ENCODE measurements at places on chromosomes 2 and 18. TPM values are rescaled to one million over a fixed set of nuclear protein-coding genes. Genes with fewer than 3 reads are reported as not detected.

- peak overlapping the region; percentile 96 for H3K4me3 ChIP-seq
- peaks cover 20% of the 10 kb centered on the region for H3K36me3 ChIP-seq
- peaks cover 32% of the 10 kb centered on the region for H3K4me1 ChIP-seq
- DNase-seq, result peak; percentile 88
- peak overlapping the region; percentile 98 for H3K27ac ChIP-seq
Measured at GRCh38 chr18:49814147-49814499, 790 bp upstream of the ACAA2 start.

DNA sequence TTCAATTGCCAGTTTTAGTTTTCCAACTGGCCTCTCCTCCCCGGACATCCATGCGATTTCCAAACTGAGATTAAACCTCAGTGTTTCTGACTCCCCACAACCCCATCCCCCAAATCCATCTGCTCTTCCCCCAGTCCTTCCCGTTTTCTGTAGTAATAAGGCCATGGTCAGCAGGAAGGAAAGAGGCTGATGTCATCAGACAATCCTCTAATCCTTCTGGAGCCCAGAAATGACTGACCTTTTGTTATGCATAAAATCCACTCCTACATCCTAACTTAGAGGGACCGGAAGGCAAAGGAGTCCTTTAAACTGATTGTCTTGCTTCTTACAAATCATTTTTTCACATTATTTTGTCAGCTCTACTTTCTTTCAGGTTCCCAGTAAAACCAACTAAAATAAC lies 155.8 kb downstream of the INO80D start:
- H3K4me3 ChIP-seq, result no peak overlapping the region
- H3K27me3 ChIP-seq, result peaks cover 33% of the 10 kb centered on the region
- no peaks in the 10 kb centered on the region for H3K36me3 ChIP-seq
- no peak for DNase-seq
- peaks cover 7% of the 10 kb centered on the region for H3K4me1 ChIP-seq

DNA sequence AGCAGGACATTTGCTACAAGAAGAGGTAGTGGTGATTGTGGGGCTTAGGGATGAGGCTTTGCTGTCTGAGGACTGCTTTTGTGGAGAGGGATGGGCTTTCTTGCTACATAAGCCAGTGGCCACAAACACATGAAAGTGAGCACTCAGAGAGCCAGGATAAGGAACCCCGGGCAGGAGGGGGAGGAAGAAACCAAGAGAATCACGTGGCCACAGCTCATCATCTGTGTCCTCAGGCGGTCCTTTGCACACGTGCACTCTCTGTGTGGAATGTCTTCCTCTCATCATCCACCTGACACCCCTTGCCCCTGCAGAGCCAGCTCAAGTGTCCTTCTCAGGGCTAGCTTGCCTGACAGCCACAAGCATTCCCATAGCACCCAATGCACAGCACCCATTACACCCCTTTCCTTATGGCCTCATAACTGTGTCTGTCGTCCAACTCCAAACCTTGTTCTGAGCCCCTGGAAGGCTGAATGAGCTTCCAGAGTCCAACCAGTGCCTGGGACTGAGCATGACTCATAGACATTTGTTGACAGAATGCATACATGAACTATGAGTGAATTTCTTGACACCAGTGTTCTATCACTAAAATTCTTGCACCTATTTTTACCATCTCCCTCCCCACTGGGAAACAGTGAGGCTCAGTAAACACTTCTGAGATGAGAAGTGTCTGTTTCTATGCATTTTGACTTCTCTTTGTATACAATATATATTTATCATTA lies 398.3 kb downstream of the ALK start:
- peaks cover 2% of the 10 kb centered on the region for H3K4me1 ChIP-seq
- DNase-seq, result no peak
- H3K27ac ChIP-seq, result no peak overlapping the region
- H3K36me3 ChIP-seq, result no peaks in the 10 kb centered on the region
- H3K4me3 ChIP-seq, result no peak overlapping the region

- H3K27me3 ChIP-seq, result no peaks in the 10 kb centered on the region
- H3K4me3 ChIP-seq, result no peak overlapping the region
- H3K4me1 ChIP-seq, result no peaks in the 10 kb centered on the region
- DNase-seq, result no peak
- H3K36me3 ChIP-seq, result no peaks in the 10 kb centered on the region
Measured at GRCh38 chr2:1236606-1237005, 176.7 kb upstream of the TPO start.

Gene SERPINE2
- 68.3 TPM for total RNA-seq

Gene DQX1
- total RNA-seq, result 0.26 TPM

Data from osteocyte (in vitro differentiated cells).